Sciatic nerve (tissue), 2 donors: ENCODE measurements at places on chromosomes 3 and 15.

- no peak for DNase-seq
Measured at GRCh38 chr3:25582242-25582641, 82.5 kb downstream of the TOP2B start.

GRCh38 chr3:9081184-9081818 lies 118.0 kb upstream of the RAD18 start:
- DNase-seq, result no peak

- peak; percentile 85 for DNase-seq
Measured at GRCh38 chr3:64030741-64031140, 7.4 kb upstream of the PSMD6 start.

GRCh38 chr15:90016721-90017120 lies 15.6 kb downstream of the ZNF710 start:
- no peak for DNase-seq

DNA sequence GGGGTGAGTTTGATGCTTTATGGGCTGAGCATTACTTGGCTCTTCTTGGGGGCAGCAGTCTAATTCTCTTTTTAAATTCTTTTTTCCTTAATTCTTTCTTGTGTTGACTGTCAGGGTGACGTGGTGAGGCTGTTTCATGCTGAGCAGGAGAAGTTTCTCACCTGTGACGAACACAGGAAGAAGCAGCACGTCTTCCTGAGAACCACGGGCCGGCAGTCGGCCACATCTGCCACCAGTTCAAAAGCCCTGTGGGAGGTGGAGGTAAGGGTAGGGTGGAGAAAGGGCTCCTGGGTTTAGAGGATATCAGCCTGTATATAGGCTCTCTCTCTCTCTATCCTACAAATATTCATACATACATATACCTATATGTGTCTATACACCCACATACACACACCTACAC lies 152.3 kb downstream of the ITPR1 start:
- DNase-seq, result no peak

GRCh38 chr3:161316006-161316689 lies 55.2 kb downstream of the SPTSSB start:
- DNase-seq, result no peak

GRCh38 chr15:33795070-33795469 lies 173.2 kb upstream of the CHRM5 start:
- no peak for DNase-seq

GRCh38 chr15:37055481-37055880 lies 44.9 kb downstream of the MEIS2 start:
- DNase-seq, result no peak

GRCh38 chr3:120664926-120665325 lies 17.1 kb downstream of the HGD start:
- no peak for DNase-seq

- no peak for DNase-seq
Measured at GRCh38 chr15:60469893-60470641, 8.9 kb downstream of the ICE2 start.

- no peak for DNase-seq
Measured at GRCh38 chr3:65607101-65607500, 431.6 kb downstream of the MAGI1 start.

- DNase-seq, result no peak
Measured at GRCh38 chr3:52399593-52399992, 45.3 kb downstream of the SEMA3G start.
